Esophagus squamous epithelium (tissue), 5 donors: ENCODE measurements at places on chromosomes 1 and 21. TPM values are rescaled to one million over a fixed set of nuclear protein-coding genes. Genes with fewer than 3 reads are reported as not detected.
A peak's percentile ranks its signal among the peaks of the same experiment; 100 is the strongest.

The MATN1 gene
- total RNA-seq = not detected

DNA sequence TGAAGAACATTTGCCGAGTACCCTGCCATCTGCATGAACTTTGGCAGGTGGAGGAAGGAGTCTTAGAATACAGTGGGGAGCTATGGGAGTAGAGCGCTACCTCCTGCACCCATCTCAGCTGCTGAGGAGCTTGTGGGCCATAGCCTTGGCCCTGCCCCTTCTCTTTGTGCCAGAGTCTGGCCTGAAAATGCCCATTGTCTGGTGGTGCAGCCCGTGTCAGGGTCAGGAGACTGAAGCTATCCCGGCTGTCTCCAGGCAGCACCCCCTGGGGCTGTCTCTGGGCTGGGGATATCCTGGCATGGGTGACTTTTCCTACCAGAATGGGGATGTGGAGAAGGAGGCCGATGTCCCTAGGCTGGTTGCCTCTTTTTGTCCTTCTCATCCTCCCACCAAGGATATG is 7.3 kb downstream of the IPO13 start:
- no peak overlapping the region for H3K27ac ChIP-seq
- H3K27me3 ChIP-seq = no peaks in the 10 kb centered on the region
- peaks cover 24% of the 10 kb centered on the region for H3K4me1 ChIP-seq
- H3K36me3 ChIP-seq = peaks cover 20% of the 10 kb centered on the region
- no peak overlapping the region for H3K4me3 ChIP-seq

DNA sequence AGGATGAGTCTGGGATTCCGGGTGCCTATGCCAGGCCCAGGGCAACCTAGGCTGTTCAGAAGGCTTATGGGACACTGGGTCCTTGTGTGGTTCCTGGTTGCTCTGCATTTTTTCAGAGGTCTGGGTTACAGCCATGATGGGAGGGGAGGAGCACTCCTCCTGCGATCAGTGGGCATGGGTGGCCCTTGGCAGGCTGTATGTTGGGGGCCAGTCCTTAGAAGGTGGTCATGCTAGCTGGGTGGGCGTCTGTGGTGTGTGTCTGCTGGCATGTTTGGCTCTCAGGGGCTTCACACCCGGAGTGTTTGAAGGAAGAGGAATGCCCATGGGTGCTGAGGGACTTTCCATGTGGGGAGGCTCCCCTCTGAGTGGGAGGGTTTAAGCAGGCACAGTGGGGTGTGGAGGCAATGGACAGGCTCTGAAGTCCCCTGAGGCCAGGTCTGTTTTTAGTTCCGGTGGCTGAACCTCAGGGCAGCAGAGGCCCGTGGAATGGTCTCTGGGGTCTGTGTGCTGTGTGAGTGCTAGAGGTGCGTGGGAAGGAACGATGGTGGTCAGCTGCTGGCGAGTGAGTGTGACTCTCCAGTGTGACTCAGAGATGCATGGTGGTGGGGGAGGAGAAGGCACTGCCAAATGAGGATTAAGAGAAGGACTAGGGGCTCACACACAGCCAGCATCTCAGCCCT is 25.3 kb downstream of the CACNA1E start:
- no peak for DNase-seq
- H3K4me3 ChIP-seq = no peak overlapping the region
- no peak overlapping the region for H3K27ac ChIP-seq

DNA sequence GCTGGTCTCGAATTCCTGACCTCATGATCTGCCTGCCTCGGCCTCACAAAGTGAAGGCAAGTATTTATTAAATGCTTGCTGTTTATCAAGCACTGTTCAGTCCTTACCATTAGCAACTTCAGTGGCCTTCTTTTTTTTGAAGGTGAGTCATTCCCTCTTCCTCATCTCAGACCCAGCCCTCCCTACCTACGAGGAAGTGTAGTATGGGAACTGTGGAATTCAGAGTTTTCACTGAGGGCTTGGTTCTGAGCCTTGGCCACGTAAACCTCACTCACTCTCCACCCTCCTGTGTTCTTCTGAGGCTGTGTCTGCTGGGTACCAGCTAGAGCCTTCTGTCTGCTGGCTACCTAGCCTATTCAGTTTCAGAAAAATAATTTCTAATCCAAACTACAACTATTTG is 218.3 kb upstream of the SGIP1 start:
- H3K27me3 ChIP-seq = no peaks in the 10 kb centered on the region
- no peak overlapping the region for H3K27ac ChIP-seq
- H3K36me3 ChIP-seq = no peaks in the 10 kb centered on the region
- DNase-seq = no peak
- H3K4me1 ChIP-seq = no peaks in the 10 kb centered on the region
- H3K4me3 ChIP-seq = no peak overlapping the region

- no peaks in the 10 kb centered on the region for H3K27me3 ChIP-seq
- no peaks in the 10 kb centered on the region for H3K36me3 ChIP-seq
- no peak overlapping the region for H3K4me3 ChIP-seq
- no peaks in the 10 kb centered on the region for H3K4me1 ChIP-seq
Observed at GRCh38 chr1:192749349-192749748, 59.5 kb upstream of the RGS2 start.

The HSD3B1 gene
- not detected for total RNA-seq

GRCh38 chr1:176656257-176656995 is 193.5 kb downstream of the PAPPA2 start:
- no peaks in the 10 kb centered on the region for H3K27me3 ChIP-seq
- H3K27ac ChIP-seq = no peak overlapping the region
- no peaks in the 10 kb centered on the region for H3K36me3 ChIP-seq
- H3K4me3 ChIP-seq = no peak overlapping the region
- no peak for DNase-seq

DNA sequence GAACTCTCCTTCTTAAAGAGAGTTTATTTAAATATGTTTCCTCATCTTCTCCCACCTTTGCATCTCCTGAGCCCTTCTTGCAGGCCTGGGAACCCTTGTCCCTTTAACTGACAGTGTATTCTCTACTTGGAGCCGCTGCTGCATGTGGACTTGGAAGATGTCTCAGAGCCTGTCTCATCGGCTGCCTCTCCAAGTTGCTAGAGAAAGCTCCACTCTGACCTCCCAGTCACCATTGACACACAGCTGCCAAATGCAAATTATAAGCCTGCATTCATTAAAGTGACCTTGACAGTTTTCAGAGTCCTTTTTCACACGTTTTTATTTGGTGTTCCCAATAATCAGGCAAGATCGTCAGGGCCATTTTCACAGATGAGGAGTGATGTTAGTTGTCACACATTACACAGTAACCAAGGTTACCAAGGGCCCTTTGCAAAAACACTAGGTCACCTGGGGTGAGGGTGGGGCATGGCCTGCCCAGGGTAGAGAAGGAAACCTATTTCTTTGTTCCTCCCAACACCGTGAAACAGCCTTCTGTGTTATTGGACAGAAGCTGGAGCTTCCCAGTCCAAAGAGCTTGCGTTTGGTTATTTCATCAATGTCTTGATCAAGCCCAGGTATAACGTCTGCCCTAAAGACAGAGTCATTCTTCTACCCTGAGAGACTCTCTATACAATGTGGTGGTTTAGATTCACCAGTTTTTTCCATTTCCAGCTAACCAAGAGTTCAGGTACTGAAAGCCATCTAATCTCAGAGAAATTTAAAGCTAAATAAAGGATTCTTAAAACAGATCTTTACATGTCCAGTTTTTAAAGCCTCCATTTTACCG is 164.1 kb downstream of the GALNT2 start:
- H3K27ac ChIP-seq = no peak overlapping the region
- H3K4me1 ChIP-seq = no peaks in the 10 kb centered on the region
- no peaks in the 10 kb centered on the region for H3K36me3 ChIP-seq
- H3K27me3 ChIP-seq = no peaks in the 10 kb centered on the region
- no peak overlapping the region for H3K4me3 ChIP-seq

The LCE5A gene
- total RNA-seq = not detected

- no peaks in the 10 kb centered on the region for H3K27me3 ChIP-seq
- no peak for DNase-seq
- H3K27ac ChIP-seq = no peak overlapping the region
- no peak overlapping the region for H3K4me3 ChIP-seq
- H3K4me1 ChIP-seq = no peaks in the 10 kb centered on the region
- H3K36me3 ChIP-seq = no peaks in the 10 kb centered on the region
Observed at GRCh38 chr1:107449326-107449725, 308.5 kb downstream of the NTNG1 start.

The ADAMTS1 gene
- 25.6 TPM for total RNA-seq

The SYTL1 gene
- total RNA-seq = 141 TPM

GRCh38 chr1:119674111-119674526 is 26.1 kb upstream of the ZNF697 start:
- H3K27ac ChIP-seq = no peak overlapping the region
- H3K36me3 ChIP-seq = no peaks in the 10 kb centered on the region
- H3K4me1 ChIP-seq = peaks cover 5% of the 10 kb centered on the region

GRCh38 chr1:17276568-17276967 is 27.7 kb downstream of the PADI3 start:
- DNase-seq = no peak
- H3K36me3 ChIP-seq = no peaks in the 10 kb centered on the region

- no peak overlapping the region for H3K4me3 ChIP-seq
- H3K36me3 ChIP-seq = no peaks in the 10 kb centered on the region
- H3K4me1 ChIP-seq = peaks cover 4% of the 10 kb centered on the region
- no peaks in the 10 kb centered on the region for H3K27me3 ChIP-seq
Observed at GRCh38 chr1:168453056-168453455, 90.7 kb downstream of the XCL2 start.

DNA sequence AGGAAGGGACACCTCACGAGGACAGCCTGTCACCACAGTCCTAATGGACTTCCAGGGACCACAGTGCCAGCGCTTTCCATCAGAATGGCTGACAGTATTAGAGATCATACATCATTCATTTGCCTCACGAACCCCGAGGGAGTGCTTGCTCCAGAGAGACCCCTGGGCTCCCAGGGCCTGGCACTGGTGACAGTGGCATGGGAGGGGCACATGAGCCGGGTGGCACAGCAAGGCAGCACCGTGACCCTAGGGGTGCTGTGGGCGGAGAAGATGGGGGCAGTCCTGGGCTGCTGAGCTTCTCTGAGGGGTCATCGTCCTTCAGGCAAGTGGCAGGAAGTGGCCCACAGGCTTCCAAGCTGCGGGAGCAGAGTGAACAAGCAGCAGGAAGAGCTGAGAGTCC is 16.4 kb upstream of the TSPEAR start:
- H3K27ac ChIP-seq = no peak overlapping the region
- H3K4me1 ChIP-seq = peaks cover 9% of the 10 kb centered on the region
- DNase-seq = no peak
- H3K27me3 ChIP-seq = peaks cover 10% of the 10 kb centered on the region
- H3K4me3 ChIP-seq = no peak overlapping the region

DNA sequence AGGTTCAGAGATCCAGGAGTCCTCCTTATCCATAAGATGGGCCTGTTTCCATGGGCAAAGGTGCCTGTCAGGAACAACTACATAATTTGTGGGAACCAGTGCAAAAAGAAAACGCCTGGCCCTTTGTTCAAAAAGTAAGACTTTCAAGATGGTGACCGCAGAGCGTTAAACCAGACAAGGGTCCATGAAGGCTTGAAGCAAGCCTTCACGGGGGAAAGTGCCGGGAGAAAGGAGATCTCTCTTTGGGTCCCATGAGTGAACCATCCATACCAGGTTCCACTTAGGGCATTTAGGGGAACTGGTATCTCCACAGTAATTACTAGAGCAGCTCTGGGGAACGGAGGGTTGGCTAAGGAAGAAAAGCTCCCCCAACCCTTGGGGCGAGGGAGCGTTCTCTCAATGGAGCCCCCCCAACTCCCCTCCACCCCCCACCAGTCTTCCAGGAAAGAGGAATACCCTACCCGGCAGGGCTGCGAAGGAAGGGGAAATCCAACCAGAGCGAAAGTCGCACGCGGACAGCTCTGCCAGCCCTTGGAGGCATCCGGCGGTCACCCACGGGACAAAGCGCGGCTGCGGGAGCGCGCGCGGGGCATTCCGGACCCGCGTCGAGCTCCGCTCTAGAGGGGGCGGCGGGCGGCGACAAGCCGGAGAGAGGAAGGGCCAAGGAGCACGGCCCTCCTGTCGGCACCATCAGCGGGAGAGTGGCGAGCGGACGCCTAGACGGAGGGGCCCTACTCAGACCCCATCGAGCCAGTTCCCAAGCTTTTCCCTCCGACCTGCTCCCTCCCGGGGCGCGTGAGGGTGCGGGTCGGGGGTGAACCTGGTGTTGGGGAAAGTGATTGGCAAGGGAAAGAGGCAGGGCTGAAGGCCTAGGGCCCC is 687 bp upstream of the RASSF5 start:
- no peak for DNase-seq
- peak overlapping the region; percentile 73 for H3K4me3 ChIP-seq
- peak overlapping the region; percentile 93 for H3K27ac ChIP-seq
- H3K36me3 ChIP-seq = no peaks in the 10 kb centered on the region
- peaks cover 54% of the 10 kb centered on the region for H3K4me1 ChIP-seq
